ENCODE measurements at places on chromosomes 2 and 18.

DNA sequence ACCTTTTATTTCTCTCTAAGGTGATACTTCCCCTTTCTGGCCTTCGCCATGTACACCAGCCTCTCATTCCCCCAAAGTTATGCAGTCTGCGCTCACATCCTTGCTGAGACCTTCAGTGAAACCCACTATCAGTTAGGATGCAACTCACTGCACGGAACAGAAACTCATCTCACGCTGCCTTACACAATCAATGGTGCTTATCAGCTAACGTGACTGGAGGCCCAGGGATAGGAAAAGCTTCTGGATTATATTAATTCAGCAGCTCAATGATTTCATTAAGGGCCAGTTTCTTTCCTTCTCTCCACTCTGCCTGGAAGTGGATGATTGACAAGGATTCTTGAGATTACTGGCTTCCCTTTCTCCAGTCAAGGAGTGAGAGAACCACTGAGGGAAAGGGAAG lies 44.8 kb downstream of the CDH2 start:
- no peak for DNase-seq

DNA sequence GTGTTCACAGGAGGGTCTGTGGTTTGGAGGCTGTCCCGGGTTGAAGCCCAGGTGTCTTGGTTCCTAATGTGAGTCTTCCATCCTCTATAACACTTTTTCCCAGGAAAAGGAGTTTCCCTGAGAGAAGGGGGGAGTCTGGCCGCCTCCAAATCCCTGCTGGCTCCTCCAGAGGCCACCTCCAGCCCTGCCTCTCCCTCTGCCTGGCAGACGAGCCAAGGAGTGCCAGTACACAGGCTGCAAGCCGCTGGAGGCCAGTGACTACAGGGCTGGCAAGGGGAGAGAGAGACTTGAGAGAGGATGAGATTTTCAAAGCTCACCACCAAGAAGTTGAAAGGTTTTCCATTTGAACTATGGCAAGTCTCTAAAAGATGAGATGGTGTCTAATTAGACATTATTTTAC lies 154.2 kb upstream of the ID2 start:
- DNase-seq: no peak

DNA sequence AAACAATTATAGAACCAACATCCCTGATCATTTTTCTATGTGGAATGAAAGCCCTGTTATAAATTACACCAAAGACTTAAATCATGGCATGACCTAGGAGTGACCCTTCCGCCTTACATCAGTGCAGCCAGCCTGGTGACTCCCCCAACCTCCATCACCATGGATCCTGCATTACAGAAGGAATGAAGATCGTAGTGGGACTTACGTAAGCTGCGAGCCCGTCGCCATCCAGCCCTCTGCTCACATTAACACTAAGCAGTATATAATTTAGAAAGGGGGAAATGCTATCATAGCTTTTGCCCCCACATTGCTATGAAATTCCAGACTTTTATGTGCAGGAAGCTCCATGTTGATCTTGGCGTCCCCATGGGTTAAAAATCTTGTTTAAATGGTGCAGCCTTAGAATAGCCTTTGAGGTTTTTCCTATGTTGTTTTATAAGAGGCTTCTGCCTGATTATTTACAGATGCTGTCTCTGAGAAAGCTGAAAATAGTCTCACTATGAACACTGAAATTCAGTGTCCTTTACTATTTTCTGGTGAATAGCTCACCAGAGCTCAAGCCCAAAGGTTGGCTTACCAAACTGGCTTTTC lies 76.3 kb downstream of the COLEC12 start:
- DNase-seq: no peak

GRCh38 chr2:180905002-180905401 lies 75.4 kb upstream of the UBE2E3 start:
- no peak for DNase-seq

All from left ventricle myocardium superior (tissue), 1 donor.